Glomerular endothelial cell (primary cell): ENCODE measurements at places on chromosomes 16 and 17. TPM values are rescaled to one million over a fixed set of nuclear protein-coding genes. Genes with fewer than 3 reads are reported as not detected.

- DNase-seq = no peak
These were observed 44.5 kb upstream of the CNTNAP4 start for GRCh38 chr16:76232704-76233103.

Gene ZNF75A
- 9.8 and 18.9 TPM in 2 replicates for total RNA-seq

DNA sequence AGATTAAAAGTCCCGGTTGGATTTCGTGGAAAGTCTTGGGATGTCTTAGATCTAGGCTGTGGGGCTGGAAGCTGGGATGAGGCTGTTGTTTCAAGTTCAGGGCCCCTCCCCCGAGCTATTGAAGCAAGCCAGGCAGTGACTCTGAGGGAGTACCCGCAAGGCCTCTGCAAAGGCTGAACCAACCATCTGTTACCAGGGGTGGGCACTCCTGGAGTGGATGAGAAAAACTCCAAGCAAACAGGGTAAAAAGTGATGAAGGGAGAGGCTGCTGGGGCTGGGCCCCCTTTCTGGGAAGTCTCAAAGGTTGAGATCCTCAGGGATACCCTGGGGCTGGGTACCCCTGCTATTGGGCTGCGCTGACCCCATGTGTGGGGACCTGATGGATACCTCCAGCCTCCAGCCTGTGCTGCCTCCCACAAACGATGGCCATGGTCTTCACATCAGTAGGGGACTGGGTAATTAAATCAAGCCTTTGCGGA is 82.4 kb upstream of the KIFC3 start:
- no peak for DNase-seq

GRCh38 chr17:61404913-61405685 is 5.5 kb downstream of the TBX2 start:
- DNase-seq = no peak

GRCh38 chr16:23801378-23801777 is 34.4 kb upstream of the PRKCB start:
- peak; percentile 10 for DNase-seq

DNA sequence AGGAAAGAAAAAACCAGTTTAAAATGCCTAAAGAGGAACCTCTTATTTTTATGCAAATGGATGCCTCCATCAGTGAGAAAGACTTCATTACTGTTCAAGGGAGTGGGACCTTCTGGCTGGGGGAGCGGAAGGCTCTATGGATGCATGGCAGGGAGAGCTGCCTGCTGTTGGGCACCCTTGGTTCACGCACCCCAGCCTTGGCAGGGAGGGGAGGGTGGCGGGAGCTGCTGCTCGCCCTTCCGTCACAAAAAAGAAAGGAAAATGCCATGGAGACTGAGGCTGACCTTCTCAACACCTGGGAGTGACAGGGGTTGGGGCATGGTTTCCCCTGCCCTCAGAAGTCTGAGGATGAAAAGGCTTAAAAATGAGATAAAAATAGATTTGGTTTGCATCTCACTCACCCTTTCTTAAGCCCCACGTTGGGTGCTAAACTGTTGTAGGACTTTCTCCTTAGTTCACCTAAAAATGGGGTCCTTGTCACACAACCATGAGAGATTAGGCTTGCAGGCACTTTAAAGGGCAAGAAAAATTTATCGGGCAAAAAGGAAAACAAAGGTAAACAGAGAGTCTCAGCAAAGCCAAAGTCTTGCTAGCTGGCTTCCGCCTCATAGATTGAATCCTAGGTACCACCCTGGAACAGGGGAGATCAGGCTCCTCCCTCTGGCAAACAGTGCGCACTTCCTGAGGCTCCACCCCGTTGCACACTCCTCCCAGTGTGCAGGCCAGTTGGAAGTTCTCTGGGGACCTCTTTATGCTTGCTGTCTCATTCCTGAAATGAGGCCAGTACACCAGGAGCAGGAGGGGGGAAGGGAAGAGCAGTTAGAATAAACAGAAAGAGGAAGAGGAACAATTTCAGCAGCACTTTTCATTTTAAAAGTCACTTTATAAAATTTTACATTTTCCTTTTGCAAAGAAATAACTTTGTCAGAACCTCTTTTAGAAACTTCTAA is 31.6 kb downstream of the PHKB start:
- no peak for DNase-seq

- DNase-seq = no peak
These were observed 14.0 kb upstream of the RASL10B start for GRCh38 chr17:35717475-35717874.

DNA sequence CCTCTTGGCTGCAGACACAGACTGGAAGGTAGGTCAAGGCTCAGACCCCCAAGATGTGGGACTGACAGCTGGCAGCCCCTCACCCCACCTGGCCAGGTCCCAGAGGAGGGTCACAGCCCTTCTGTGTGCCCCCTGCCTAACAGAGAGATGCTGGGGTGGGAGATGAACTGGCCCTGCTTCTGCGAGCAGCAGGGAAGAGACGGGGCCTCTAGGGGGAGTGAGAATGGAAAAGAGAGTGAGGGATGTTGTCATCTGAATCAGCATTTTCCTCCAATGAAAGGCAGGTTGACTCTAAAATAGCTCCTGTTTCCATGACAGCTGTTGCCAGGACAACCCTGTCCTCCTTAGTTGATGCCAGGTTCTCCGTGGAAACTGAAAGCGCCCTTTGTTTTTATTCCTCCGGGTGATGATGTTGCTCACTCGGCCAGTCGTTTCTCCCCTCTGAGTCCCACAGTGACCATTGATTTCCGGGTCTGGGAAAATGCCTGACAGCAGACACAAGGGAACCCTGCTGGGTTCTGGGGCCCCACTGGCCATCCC is 4.9 kb upstream of the NDRG4 start:
- peak; percentile 90 for DNase-seq

Gene CTCF
- total RNA-seq = 27.7 and 34.2 TPM in 2 replicates

DNA sequence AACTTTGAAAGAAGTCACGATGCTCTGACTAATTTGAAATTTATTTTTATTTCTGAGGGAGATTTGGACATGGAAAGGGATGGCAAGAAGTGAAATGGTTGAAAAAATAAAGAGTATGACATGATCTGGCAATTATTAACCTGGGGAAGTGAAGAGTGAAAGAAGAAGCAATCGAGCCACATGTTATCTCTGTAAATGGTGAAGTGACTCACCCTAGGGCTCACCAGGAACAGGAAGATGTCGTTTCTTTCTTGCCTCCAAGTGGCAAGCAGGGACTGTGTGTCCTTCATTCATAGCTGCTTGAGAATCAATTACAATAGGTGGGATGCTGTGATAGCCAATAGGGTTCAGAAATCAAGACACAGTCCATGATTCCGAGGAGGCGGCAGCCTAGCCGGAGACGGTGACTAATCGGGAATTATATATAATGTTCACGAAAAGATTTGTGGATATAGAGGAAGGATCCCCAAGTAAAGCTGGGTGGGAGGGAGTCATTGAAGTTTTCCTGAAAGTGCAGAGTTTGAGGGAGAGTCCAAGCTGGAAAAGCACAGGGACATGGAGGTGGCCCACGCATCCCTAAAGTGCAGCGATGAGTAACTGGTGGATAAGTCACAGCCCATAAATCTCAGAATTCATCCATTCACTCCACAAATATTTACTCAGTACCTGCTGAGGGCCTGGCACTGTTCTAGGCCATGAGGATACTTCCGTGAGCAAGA is 18.2 kb upstream of the KRT20 start:
- no peak for DNase-seq

- DNase-seq = no peak
These were observed 158.6 kb downstream of the AXIN2 start for GRCh38 chr17:65402513-65403496.

DNA sequence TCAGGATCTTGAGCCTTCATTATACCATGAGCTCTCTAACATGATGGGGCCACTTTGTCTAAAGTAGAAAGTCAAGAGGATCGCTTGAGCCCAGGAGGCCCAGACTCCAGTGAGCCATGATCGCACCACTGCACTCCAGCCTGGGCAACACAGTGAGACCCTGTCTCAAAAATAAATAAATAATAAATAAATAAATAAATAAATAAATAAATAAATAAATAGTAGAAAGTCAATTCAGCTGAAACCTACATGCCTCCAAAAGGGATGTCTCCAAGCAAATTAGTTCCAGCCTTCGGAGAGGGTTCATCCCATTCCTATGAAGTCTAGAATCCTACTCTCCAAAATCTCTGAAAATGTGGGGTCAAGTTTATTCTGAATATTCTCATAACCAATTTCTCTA is 26.0 kb downstream of the C17orf67 start:
- no peak for DNase-seq

Gene GTF3C1
- total RNA-seq = 80.3 and 123 TPM in 2 replicates

- no peak for DNase-seq
These were observed 22.1 kb upstream of the SPNS2 start for GRCh38 chr17:4476511-4477070.
